Erythroblast (primary cell): ENCODE measurements at places on chromosomes 1 and 21.

GRCh38 chr1:65200411-65200810 is 52.4 kb downstream of the AK4 start:
- DNase-seq, result no peak

- no peak for DNase-seq
Observed at GRCh38 chr1:193661385-193661784, 475.0 kb upstream of the B3GALT2 start.

DNA sequence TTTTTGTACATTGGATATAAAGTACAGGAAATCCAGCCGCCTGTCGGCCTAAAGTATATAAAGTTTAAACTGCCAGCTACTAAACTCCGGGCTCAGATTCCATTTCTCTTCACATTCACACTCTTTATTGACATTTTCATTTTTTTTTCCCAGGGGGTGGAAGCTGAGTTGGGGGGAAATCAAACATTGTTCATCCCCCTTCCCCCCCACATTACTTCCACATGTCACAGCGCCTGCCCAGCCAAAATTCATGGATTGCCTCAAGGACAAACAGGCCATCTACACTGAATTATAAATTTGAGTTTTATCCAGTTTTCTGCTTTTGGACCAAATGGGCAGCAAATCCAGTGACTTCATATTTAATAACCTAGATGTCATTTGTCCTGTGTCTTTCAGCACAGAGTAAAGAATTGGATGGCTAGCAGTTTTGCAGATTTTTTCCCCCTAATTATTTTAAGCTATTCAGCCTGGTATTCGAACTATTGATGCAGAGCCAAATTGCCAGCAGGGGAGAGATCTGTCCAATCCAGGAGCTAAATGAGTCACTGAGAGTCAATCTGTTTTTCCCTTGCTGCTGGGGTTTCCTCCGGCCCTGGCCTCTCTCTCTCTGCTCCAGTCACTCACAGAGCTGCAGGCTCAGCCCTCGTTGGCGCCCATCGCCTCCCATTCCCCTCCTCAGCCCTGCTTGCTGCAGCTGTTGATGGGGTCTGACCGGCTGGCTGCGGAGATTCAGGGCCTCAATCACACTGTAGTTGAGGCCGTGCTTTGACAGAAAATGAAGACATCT is 98.0 kb downstream of the LMO4 start:
- no peak for DNase-seq

DNA sequence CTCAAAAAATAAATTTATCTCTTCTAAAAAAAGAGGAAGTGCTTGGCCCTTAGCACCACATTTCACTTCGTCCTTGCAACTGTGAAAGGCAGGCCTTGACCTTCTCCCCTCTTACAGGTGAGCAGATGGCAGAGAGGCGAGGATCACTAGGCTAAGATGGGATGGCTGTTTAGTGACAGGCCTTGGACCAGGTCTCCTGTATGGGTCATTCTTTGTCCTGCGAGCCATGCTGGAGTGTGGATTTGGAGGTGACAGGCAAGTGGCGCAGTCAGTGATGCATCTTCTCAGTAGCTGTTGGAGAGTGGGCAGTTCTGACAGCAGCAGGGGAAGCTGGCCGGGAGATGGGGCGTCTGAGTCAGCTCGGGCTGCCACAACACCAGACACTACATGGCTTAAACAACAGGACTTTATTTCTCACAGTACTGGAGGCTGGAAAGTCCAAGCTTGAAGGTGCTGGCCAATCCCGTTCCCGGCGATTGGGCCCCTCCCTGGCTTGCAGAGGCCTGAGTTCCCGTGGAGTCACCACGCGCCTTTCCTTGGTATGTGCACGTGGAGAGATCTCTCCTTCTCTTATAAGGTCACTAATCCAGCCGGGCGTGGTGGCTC is 16.5 kb downstream of the SLC27A3 start:
- no peak for DNase-seq

GRCh38 chr1:77143529-77144121 is 75.6 kb downstream of the PIGK start:
- DNase-seq, result no peak

DNA sequence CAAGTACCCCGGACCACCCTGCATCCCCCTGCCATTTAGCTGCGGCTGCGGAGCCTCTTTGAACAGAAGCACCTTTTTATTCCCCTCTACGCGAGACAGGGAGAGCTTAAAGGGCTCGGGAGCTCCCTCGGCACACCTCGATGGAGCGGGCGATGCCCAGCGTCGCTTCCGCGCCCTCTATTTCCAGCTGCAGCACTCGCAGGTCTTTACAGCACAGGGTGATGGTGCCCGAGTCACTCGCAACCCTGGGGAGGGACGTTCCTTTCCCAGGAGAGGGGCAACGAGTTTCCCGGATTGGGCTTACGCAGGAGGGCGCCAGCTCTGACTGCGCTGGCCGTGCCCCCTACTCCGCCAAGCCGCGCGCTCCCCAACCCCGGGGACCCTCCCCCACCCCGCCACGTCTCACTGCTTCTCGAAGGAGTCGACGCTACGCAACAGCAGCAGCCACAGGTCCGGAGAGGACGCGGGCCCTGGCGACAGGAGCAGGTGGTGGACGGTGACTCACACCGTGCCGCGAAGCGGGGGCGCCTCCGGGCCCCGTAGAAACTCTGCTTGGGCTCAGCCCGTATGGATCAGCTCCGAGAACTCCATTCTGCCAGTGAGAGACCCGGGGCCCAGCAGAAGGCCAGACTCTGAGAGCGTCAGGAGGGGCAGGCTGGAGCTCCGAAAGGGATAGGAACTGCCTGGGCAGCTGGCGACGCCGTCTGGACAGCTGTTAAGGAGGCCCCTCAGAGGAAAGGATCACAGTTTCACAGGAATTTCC is 5.8 kb upstream of the FAM167B start:
- DNase-seq, result peak; percentile 33

DNA sequence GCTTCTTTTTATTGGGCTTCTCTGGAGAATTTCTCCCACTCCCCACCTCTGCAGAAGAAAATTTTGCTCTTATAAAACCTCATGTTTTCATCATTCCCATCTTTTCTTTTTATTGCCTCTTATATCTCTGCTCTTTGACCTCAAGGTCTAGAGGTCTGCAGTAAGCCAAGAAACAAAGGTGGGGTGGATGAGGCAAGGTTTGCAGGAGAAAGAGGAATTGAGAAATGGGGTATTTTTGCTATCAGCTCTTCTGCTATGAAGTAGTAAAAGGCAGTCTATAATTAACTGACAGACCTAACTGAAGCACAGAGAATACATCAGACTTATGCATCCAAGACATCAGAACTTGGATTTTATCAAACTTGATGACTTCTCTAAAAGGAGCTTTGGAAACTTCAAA is 22.9 kb downstream of the SYT11 start:
- no peak for DNase-seq

DNA sequence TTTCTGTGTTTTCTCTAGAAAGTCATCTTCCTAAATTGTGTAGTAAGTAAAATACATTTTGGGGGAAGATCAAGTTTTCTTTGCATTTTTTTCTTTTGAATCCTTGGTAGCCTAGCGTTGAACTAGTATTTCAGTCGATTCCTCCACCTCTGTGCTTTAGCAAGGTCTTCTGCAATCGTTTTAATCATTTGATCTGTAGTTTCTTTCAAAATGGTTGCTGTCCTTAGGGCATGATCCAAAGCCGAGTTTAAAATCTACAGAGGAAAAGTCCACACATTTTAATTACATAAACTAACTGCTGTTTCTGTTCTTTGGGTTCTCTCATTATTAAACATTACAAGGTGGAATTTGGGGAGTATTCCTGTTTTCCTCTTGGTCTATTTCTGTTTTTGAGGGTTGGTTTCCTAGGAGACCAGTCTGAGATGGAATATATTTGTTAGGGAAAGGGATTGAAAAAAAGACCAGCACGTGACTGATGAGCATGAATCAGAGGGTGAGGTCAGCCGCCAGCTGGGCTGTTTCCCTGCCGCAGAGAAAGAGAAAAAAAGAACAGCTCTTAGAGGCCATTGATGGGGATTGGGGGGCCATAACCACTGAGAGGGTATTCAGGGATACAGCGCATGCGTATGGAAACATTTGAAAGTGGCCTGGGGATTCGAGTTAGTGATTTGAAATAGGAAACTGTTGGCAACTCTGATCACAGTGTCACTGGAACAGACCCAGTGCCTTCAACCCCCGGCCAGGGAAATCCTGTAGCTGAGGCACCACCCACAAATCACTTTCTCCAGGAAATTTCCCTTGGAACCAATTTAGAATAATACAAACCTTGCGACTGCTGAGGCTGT is 40.6 kb downstream of the AKNAD1 start:
- peak; percentile 37 for DNase-seq

GRCh38 chr21:44480200-44481053 is 25.1 kb downstream of the LRRC3 start:
- no peak for DNase-seq

GRCh38 chr1:215055281-215055935 is 27.1 kb upstream of the KCNK2 start:
- DNase-seq, result no peak

DNA sequence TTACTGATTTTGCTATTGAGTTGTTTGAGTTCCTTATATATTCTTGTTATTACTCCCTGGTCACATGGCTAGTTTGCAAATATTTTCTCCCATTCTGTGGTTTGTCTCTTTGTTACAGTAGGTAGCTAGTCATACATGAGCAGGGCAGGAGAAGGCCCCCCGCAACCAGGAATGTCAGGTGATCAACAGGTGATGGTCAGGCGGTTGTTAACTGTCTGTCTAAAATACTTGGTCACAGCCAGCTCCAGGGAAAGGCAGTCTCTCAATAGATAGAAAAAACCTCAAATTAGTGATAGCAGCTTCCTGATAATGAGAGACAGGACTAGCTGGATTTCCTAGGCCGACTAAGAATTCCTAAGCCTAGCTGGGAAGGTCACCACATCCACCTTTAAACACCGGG is 217.9 kb downstream of the RHOU start:
- DNase-seq, result no peak

GRCh38 chr1:185556561-185556960 is 177.6 kb upstream of the HMCN1 start:
- no peak for DNase-seq
